Midbrain (tissue), 1 donor: ENCODE measurements at places on chromosomes 4 and X.

DNA sequence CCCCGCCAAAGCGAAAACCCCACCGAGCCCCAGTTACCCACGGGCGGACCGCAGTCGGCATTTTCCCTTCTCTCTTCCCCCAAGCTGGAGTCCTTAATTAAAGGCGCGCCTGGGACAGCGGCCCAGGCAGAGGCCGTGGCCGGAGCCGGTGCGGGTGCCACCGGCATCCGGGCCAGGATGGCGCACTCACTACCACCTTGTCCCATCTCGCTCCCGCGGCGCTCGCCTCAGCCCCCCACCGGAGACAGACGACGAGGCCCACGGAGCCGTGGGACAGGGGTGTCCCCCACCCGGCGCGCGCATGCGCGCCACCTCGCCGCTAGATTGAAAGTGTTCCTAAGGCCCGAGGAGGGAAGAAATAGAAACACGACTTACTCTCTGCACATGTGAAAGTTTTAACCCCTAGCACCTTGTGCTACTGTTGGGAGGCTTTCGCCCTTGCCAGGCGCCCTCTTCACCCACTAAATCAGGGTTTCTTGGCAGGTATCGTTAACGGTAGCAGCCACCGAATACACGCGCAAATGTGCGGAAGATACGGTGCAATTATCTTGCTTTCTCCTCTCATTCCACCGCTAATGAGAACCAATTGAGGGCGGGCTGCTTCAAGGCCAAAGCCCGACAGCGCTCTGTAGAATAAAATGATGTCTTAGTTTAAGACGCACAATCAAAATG is 64.3 kb upstream of the CCDC160 start:
- peak; percentile 42 for DNase-seq

DNA sequence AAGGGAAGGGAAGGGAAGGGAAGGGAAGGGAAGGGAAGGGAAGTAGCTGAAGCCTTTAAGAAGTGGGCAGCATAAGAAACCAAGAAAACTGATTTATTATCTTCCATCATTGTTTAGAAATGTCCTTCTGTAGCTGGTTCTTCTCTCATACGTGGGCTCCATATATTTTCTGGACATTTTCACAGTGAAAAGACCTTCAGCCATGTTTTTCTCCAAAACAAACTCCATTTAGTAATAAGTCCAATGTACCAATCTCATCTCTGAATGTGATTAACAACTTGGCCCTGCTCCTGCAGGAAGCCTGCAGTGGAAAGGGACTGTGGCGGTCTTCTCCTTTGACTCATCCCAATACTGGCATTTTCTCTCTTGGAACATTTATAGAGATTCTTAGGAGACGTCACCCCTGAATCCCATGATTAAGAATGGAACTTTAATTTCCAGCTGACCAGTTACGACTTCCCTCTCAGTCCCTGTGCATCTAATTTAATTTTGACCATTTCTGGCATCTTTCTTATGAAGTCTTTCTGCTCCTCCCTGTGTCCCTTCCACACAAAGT is 96.6 kb upstream of the GUCY1A1 start:
- no peak for DNase-seq

GRCh38 chr4:118811832-118812231 is 24.1 kb downstream of the SEC24D start:
- no peak for DNase-seq

- DNase-seq, result no peak
Measured at GRCh38 chr4:12472087-12472486, 1012.1 kb downstream of the RAB28 start.

DNA sequence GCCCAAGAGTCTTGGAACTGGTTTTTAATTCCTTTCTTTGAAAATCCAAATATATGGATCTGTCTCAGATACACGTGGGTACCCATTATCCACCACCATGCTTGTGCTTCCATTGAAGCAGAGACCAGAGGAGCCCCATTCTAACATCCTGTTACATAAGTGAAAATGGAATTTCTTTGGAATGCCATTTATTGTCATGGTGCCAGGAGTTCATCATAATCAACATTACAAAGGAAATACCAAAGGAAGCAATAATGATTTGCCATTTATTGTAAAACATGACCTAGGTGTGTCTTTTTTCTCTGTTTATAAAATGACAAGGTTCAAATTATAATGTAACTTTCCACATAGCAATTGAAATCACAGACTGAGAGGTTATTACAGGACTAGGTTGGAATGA is 61.7 kb downstream of the PALLD start:
- no peak for DNase-seq

DNA sequence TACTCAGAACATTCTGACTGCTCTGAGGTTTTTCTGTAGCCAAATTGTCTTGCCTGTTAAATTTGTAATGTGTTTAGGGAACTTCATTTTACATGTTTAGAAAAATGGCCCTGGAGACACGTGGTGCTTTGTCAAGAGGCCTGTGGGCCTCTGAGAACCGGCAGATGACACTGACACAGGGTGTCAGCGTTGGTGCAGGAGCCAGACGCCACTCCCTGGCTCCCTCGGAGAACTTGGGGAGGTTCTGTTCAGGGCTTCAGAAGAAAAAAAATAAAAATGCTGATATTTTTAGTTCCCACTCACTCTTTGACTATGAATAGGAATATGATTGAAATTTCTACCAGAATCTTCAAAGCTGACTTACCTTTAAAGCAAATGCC is 190.9 kb upstream of the GATB start:
- no peak for DNase-seq

DNA sequence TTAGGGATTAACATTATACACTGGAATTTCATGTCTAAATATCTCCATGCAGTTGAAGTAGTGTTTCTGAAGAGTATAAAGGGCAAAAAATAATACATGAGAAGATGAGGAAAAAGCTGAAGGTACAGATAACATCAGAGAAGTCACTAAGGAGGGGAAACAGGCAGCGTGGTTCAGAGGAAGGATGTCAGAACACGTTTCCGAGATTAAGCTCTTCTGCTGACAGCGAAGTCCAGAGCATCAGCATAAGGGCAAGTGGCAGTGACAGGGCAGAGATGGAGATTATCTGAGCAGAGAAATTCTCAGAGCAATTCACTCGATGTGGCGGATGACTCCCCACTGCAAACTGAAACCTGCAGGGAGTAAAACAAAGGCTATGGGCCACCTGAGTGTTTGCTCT is 443.2 kb upstream of the FRG1 start:
- DNase-seq, result no peak

DNA sequence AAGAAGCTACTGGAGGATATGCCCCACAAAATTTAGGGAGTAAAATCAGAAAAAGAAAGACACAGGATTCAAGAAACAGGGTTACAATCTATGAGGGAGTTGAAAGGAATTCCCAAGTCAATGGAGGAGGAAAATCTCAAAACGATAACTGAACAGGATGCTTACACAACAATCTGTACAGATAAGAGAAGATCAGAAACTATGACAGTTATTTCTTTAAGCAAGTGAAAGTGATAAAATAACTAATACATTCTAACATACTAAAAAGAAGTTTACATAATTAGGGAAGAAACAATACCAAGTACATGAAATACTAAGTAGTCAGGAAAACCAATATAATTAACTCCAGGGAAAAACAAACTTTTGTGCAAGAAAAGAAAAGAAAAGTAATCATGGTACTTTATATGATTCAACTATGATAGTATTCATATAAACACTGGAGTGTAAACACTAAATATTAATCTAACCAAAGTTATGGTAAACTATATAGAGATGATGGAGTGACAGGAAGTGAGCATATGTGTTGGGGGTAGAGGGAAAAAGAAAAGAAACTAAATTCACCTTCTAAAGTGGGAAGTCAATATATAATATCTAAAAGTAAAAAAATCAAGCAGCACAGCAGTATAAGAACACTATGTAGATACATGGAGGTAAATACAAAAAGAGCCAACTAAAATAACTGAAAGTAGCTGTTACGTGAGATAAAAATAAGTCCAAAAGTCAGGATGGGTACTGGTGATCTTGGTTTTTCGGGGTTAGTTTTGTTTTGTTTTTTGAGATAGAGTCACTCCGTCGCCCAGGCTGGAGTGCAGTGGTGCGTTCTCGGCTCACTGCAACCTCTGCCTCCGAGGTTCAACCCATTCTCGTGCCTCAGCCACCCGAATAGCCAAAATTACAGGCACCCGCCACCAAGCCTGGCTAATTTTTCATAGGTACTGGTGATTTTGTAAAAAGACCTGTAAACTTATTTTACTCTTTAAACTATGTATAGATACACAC is 99.3 kb downstream of the TEX11 start:
- no peak for DNase-seq

GRCh38 chr4:107219681-107220080 is 183.6 kb upstream of the DKK2 start:
- no peak for DNase-seq

- DNase-seq, result no peak
Measured at GRCh38 chrX:13285693-13286092, 34.2 kb downstream of the ATXN3L start.

DNA sequence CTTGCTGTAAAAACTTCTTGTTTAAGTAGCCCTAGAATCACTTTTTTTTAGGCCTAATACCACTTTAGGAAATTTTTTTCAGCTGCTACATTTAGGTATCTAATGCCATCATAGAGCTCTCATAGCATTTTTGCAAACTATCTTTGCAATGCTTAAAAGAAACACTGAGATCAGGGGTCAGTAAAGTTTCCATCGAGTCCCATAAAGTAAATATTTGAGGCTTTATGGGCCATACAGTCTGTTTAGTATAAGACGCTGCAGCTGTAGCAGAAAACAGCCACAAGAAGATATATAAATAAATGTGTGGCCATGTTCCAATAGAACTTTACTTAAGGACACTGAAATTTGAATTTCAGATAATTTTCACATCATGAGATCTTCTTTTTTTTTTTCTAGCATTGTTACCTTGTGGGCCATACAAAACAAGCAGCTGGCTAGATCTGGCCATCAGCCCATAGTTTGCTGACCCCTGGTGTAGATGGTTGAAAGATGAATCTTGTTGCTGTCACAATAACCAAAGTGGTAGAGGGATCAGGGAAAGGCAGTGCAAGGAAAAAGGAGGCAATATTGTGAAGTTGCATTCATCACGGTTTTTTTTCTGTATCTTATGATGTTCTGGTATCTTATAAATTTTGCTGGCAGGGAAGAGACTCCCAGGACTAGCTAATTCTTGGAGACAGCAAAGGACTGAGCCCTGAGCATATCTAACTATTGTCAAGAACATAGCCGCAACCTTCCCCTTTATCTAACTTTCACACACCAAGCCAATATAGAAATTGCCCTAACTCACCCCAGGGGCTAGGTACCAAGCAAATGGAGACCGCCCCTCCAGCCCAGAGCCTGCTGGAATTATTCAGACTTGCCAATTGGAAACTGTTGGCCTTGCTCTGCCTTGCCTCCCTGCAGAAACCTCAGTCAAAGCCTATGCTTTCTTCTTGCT is 46.6 kb downstream of the RASGEF1B start:
- no peak for DNase-seq

DNA sequence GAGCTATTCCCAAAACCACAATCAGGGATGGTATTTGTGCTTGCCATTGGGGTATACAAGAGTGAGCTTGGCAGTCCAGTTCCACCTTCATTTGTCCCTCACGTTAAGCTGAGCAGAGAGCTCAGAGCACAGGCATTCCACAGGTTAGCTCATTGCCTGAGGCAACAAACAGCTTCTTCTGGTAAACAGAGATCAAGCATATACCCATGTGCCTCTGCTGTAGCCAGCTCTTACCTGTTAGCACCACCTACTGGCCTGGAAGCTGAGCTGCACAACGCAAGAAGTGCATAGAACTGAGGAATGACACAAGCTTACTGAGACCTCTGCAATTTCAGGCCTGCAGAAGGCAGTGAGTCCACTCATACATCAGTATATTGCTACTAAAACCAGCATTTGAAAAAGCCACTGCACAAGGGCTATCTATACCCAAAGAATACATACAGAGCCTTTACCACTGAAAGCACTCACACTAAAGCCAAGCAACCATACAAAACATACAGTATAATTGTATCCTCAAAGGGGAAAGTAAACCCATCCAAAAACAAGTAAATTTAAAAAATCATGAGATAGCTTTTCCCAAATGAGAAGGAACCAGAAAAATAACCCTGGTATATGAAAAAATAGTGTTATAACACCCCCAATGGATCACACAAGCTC is 258.3 kb upstream of the GABRA2 start:
- DNase-seq, result no peak

DNA sequence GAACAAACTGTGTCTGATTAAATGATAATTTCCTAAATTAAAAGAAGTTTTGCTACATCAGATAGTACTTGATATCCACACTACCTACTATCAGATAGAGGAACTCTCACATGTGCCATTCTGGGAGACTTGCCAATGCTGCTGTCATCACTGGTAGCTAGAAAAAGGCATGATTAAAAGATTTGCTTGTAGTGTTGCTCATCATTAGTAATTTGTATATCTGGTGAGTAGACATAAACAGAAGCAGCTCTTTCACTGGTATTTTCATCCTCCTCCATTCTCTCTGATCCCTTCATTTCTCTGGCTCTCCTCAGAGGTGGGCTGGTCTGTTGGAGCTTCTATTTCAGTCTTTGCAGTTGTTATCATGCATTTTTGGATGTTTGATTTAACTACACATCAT is 56.0 kb downstream of the SPRY1 start:
- peak; percentile 45 for DNase-seq

DNA sequence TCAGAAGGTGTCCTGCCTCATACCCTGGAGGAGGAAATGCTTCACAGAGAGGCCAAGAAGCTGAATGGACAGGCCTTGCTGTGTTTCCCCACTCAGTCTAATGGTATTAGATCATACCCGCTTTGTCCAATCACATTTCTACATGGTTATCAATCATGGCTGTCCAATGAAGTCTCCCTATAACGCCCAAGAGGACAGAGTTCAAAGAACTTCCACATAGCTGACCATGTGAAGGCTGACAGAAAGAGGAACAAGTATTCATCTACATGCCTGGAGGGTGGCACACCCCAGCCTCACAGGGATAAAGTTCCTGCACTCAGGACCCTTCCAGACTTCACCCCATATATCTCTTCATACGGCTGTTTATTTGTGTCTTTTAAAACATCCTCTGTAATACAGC is 123.4 kb downstream of the MANBA start:
- DNase-seq, result no peak

DNA sequence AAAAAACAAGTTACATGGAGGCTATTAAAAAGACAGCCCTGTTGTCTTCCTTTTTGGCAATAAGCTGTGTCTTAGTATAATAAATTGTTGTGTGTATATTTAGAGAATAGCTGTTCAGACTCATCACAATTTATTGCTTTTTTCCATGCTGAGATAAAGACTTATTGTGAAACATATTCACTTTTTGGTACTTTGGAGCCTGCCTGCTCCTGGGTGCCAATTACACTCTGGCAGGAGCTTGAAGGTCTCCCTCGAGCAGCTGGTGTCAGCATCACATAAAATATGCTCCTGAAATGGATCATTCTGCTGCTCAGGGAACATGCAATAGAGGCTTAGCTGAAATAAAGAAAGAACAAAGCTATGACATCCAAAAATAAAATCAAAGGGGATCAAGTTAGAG is 211.6 kb upstream of the DKK2 start:
- DNase-seq, result no peak

- no peak for DNase-seq
Measured at GRCh38 chrX:64206556-64207162, 1.2 kb upstream of the AMER1 start.

DNA sequence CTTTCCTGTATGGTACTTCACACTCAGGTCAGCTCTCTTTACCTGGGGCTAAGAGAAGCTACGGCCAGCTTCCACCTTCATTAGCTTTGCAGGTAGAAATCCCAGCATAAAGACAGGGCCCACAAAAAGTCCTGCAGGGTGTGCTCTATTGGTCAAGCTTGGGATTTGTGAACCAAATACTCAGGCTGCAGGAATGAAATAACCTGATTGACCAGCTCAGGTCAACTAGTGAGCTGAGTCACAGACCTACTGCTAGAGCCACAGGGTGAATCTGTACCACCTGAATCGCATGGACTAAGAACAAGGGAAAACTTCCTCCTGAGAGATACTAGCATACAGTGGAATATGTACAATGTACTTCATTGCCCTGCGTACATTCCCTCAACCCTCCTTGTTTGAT is 172.2 kb downstream of the HHIP start:
- no peak for DNase-seq
